Peyer's patch (tissue), 4 donors: ENCODE measurements at places on chromosomes 2 and 18.

DNA sequence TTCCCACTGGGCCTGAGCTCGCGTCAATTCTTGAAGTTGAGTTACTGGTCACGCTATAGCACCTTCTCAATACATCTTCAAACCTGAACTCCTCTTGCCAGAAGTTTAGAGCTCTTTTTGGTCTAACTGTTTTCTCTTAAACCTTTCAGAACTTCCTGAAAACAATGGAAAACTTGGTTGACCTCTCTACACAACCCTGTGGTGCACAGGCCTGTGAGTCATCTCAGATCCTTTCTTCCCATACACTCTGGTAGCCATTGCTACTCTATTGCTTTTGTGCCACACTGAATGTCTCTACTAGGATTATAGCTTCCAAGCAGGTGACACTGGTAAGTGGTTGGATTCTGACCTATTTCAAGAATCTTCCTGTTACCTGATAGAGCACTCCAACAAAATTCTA is 321.5 kb upstream of the FSIP2 start:
- DNase-seq: no peak

DNA sequence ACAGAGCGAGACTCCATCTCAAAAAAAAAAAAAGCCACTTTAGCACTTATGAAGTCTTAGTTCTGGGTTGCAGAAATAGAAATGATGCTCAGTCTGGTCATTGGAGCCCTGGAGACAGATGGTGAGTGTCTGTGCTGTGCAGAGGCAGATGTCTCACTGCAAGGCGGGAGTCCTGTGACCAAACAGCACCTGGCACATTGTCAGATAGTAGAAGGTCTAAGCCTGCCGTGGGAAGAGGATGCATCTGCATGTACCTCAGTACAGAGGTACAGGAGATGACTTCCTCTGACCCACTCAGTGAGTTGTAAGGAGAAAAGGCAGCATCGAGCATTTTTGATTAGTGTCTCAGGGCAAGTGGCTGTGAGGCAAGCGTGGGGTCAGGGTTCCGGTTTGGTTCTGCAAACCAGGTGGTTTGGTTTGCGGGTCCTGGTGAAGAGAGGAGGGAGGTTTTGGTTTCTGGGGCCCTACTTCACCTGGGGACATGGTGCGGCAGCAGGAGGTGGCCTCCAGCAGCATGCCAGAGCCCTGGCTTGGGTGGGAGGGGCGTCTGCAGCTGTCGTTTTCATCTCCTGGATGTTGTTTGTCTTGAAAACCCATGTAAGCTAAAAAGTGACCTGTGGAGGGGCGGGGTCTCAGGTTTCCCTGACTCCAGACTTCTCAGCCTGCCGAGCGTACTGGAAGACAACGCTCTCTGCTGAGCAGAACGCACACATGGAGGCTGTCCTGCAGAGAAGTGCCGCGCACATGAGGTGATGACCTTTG is 3.8 kb downstream of the RBFA start:
- no peak for DNase-seq

GRCh38 chr2:54845514-54845913 is 122.1 kb downstream of the EML6 start:
- no peak for DNase-seq

GRCh38 chr18:45332871-45333270 is 282.4 kb upstream of the SLC14A2 start:
- no peak for DNase-seq

DNA sequence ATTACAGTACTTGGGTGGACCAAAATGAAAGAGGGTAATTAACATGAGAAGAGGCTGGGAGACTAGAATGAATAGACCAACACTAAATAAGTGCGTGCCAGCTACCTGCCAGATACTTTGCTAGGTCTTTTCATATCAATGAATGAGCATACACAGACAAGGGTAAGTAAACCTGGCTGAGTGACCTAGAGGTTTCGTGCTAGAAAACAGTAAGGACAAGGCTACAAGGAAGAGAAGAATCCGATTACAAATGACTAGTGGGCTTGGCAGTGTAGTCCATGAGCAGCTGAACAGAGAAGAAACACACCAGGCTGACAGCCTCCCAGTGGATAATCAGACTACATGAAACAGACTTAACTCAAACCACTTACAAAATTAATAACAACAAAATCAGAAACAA is 64.6 kb downstream of the THADA start:
- DNase-seq: no peak

DNA sequence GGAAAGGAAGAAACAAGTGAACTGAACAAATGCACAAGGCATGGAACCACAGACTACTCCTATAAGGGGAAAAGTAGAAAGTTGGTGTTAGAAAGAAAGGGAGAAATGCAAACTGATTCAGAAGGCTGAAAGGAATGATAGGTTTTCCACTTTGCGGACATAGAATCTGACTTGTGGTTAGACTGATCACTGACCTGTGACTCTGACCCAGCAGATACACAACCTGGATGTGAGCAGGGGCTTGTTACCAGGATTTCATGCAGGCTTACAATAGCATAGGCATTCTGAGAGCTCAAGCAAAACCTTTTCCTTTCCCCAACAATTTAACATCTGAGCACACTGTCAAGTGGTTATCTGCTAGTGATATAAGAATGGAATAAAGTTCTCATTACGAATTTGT is 237.0 kb upstream of the CDH20 start:
- DNase-seq: no peak

GRCh38 chr2:51084750-51085149 is 52.8 kb upstream of the NRXN1 start:
- DNase-seq: no peak

GRCh38 chr2:72138921-72139381 is 8.7 kb downstream of the CYP26B1 start:
- DNase-seq: peak; percentile 30

GRCh38 chr2:196123679-196124373 is 47.6 kb downstream of the STK17B start:
- DNase-seq: no peak

GRCh38 chr2:233503947-233504637 is 62.5 kb downstream of the USP40 start:
- no peak for DNase-seq

DNA sequence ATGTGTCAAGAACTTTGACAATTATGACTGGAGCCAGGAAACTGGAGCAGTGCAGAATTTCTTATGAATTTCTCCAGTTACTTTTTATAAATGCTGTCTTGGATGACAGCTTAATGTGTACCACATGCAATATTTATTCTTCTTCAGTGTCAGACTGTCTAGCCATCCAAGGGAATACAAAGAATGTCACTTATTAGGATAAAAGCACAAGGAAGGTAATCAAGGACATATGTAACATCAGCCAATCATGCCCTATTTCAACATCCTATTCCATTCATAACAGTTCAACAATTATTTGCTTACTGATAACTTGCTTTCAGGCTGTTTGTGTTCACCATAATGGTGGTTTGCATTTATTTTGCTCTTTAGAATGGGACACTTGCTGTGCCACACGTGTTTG is 139.8 kb downstream of the OLA1 start:
- no peak for DNase-seq

DNA sequence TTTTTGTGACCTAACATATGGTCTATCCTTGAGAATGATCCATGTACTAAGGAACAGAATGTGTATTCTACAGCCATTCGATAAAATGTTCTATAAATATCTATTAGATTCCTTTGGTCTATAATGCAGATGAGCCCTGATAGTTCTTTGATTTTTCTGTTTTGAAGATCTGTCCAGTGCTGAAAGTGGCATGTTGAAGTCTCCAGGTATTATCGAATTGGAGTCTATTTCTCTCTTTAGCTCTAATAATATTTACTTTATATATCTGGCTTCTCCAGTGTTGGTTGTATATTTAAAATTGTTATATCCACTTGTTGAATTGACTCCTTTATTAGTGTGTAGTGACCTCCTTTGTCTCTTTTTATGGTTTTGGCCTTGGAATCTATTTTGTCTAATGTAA is 377.9 kb downstream of the ARL6IP6 start:
- DNase-seq: no peak

DNA sequence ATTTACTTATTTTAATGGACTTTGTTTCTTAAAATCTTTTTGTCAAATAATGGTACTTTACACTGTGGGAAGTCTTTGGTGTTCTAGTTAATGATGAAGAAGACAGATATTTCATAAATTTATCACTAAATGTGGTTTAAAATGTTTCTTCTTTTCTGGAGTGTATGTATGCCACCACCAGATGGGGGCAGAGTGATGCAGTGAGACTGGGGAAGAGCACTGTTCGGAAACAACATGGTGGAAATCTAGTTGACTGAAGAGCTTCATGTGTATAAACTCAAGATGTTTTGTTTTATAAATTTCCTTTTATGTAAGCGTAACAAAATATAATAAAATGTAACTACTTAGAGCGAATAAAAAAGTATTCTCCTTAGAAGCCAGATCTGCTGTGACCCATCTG is 195.1 kb downstream of the KCNE4 start:
- no peak for DNase-seq

DNA sequence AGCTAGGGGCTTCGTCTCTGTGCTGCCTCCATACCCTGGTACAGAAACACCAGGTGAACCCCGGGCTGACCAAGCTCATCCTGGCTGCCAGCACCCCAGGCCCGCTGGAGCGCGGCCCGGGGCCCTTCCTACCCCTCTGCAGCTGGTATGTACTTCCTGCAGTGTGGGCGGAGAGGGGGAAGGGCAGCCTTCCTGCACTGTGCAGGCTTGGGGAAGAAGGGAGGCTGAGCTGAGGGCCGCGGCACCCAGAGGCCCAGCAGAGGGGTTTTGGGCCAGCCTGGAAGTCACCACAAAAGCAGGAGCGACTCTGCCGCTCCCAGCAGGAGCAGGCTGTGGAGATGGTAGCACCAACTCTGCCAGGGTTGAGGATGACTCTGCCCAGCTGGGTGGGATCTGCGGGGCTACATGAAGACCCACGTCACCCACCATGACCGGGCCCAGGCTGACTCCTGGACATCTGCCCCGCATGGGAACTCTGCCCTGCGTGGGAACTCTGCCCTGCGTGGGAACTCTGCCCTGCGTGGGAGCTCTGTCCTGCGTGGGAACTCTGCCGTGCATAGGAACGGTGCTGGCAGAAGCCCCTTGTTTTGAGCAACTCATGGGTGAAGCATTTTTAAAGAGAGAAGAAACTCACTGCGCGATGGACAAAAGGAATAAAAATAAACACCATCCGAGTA is 273.3 kb downstream of the NDUFA10 start:
- no peak for DNase-seq

- DNase-seq: no peak
These were observed 50.7 kb downstream of the EIPR1 start for GRCh38 chr2:3326871-3327270.

DNA sequence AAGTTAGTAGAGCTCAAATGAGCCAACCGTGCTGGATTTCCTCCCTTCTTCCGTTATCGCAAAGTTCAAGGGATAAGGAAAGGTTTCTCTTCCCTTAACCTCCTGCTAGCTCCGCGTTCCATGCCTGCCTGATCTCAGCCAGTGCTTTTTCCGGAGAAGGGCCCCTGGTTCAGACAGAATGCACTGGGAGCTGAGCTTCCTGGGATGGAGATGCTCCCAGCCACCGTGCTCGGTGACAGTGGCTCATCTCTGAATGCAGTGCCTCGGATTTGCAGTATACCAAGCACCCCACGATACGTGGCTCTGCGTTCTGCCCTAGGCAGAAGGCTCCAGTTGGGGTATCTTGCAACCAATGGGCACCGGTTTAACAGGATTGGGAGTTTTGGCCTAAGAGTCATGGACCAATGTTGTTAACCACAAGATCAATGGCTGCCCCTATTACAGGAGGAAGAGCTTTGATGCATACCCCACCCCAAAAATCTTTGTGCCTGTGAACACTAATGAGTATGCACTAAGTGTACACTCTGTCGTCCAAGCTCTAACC is 876 bp downstream of the CNTNAP5 start:
- DNase-seq: no peak

DNA sequence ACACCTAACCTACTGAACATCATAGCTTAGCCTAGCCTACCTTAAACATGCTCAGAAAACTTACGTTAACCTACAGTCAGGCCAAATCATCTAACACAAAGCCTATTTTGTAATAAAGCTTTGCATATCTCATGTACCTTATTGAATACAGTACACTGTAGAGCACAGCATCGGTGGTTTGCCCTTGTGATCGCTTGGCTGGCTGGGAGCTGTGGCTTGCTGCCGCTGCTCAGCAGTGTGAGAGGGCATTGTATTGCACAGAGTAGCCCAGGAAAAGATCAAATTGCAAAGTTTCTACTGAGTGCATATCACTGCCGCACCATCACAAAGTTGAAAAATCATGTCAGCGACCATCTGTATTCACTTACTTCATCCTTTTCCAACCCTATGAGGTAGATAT is 62.3 kb upstream of the NCK2 start:
- DNase-seq: no peak

GRCh38 chr18:69469444-69469919 is 68.8 kb downstream of the DOK6 start:
- DNase-seq: no peak

GRCh38 chr2:126905991-126906390 is 7.3 kb downstream of the TEX51 start:
- DNase-seq: peak; percentile 7

GRCh38 chr18:75441896-75442295 is 14.4 kb upstream of the SMIM21 start:
- no peak for DNase-seq

DNA sequence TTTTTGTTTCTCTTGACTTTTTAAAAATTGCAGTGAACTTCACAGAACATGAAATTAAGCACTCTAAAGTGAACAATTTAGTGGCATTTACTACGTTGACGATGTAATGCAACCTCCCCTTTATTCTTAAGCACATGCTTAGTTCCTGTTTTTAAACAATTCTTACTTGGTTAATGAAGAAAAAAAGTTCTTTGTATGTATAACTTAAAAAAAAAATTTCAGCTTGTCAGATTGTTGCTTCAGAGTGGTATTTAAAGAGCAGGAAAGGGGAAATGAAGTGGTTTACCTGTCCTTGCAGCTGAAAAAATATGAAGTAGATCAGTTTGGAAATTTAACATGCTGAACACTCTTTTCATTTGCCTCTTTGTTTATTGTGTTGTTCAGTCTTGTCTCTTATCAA is 95.7 kb upstream of the RASGRP3 start:
- DNase-seq: no peak
